ENCODE measurements at places on chromosomes 12 and 14.

DNA sequence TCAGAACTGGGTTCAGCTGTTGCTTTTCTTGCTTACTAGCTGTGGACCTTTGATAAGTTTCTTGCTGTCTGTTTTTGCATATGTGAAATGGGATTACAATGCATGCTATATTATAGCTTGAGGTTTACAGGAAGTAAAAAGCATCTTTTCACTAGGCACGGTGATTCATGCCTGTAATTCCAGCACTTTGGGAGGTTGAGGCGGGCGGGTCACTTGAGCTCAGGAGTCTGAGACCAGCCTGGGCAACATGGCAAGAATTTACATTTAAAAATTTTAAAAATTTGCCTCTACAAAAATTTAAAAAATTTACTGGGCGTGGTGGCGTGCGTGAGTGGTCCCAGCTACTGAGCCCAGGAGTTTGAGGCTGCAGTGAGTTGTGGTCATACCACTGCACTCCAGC is 42.0 kb downstream of the CALM1 start:
- no peak for DNase-seq

GRCh38 chr12:1801303-1801975 is 18.9 kb upstream of the LRTM2 start:
- DNase-seq: no peak

GRCh38 chr12:130803702-130804101 is 35.3 kb downstream of the STX2 start:
- no peak for DNase-seq

DNA sequence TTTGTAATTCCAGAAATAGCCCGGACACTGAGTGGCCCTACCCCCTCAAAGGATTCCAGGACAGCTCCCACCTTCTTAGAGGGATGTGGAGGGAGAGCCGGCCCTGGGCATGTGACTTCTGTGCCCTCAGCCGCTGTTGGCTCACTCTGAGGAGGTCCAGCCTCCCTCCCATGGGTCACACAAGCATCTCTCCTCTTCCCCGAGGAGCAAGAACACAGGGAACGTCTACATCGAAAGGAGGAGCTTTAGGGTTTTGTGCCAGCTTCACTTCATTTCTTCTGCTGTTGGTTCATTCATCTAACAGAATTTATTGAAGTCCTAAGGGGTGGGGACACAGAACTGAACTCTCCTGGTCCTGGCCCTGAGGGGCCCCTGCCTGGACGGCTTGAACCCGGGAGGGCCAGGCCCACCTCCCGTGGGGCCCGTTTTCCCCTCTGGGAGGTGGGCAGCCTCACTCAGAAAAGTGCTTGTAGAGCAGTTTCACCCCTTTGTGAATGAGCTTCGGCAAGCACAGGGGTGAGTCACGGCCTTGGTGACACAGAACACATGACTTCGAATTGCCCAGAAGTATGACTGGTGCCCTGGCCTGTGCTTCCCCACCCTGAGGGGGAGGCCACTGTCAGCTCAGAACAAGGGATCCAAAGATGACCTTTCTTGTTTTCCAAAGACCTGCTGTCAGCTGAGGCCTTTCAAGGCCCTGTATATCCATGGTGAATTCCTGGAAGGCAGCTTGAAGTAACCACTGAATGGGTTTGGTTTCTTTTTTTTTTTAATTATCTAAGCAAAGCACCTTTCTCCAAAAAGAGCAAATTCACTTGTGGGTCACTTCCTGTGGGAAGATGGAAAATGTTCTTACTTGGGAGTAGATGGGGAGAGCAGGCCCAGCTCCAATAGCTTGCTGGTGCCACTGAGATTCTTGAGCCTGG is 39.2 kb downstream of the NFKBIA start:
- DNase-seq: no peak

DNA sequence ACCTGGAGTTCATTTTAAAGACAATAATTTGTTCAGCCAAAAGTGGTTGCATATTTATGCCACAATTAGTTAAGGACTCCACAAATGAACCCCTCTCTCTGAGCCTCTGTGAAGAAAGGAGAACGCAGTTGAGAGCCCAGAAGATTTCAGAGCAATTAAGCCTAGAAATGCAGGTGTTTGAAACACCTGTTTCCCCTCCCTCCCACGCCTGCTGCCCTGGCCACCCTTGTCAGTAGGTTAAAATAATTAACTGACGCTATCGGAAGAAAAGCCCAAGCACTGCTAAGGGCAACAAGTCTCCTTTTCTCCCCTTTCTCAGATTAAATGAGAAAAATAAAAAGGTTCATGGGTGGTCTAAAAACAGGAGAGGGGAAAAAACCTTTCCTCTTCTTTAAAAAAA is 99.2 kb downstream of the PPM1A start:
- no peak for DNase-seq

- no peak for DNase-seq
These were observed 24.8 kb upstream of the TMEM132D start for GRCh38 chr12:129928643-129929042.

GRCh38 chr12:104168596-104168995 is 30.6 kb upstream of the NFYB start:
- DNase-seq: no peak

GRCh38 chr12:117202033-117202432 is 11.8 kb upstream of the FBXO21 start:
- DNase-seq: no peak

GRCh38 chr12:42921741-42922504 is 332.4 kb upstream of the PRICKLE1 start:
- no peak for DNase-seq

DNA sequence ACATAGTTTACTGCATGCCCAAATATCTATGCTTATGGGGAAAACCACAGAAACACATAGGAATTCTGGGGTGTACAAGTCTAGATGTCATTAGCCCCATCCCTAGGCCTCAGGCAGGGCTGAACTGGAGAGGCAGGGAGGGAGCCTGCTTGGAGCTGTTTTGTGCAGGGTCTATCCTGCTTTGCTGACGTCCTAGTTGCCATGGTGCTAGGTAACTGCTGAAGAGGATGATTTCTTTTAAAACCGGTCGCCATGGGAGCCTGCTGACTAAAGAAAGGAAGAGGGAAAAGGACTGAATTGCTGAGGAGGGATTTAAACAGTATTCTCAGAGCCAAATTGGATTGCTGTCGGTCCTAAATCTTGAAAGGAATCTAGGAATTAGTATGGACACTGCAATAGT is 10.7 kb downstream of the GPR19 start:
- no peak for DNase-seq

- no peak for DNase-seq
These were observed 59.3 kb downstream of the IFNG start for GRCh38 chr12:68100241-68100640.

- no peak for DNase-seq
These were observed 21.7 kb downstream of the CERS5 start for GRCh38 chr12:50145439-50145838.

DNA sequence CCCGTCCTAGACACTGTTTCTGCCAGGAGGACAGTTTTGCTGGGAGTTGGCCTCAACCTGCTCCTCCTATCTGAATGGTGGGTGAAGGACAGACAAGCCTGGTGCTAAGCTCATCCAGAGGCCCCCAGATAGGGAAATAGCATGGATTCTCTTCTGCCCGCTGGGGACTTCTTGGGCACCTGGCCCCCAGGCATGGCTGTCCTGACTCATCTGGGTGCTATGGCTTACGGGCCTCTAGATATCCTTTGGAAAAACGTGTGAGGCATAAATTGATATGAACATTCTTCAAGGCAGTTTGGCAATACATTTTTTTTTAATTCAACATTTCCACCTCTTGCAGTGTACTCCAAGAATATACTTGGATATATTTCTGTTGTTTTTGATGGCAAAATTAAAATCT is 8.6 kb downstream of the TECPR2 start:
- DNase-seq: no peak
